Neural progenitor cell (in vitro differentiated cells): ENCODE measurements at places on chromosomes 4 and X. TPM values are rescaled to one million over a fixed set of nuclear protein-coding genes. Genes with fewer than 3 reads are reported as not detected.
A peak's percentile ranks its signal among the peaks of the same experiment; 100 is the strongest.

DNA sequence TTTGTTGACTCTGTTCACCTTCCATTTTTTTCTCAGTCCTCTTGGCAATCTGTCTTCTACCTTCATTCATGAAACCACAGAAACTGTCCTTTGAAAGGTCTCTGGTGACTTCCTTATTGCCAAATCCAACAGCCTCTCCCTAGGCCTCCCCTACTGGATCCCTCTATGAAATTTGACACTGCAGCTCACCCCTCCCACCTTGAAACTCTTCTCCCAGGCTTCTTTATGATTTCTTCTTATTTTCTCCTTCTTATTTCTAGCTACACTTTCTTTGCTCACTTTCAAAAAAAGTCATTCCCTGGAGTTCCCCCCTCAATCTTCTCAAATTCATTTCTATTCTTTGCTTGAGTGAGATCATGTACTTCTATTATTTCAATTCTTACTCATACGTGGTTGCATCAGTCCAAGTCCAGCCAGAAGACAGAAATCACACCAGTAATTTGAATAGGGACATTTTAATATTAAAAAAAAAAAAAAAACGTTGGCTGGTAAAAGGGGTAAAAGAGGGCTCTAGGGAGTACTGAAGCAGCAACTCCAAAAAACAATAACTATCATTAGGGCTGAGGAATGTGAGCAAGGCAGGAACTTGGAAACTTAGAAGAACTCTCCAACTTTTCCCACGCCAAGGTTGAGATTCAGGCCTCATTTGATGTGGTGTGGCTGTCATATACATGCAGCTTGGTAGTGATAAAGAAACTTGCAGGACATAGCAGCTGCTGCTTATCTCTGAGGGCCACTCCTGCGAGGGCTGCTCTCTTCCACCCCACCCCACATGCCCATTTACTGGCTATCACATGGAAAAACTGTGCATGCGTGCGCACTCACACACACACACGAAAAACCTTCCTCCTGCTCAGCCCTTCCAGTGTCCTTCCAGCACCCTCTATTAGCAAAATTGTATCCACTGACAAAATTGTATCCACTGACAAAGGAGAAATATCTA is 169.8 kb upstream of the GALNT7 start:
- no peak for DNase-seq

DNA sequence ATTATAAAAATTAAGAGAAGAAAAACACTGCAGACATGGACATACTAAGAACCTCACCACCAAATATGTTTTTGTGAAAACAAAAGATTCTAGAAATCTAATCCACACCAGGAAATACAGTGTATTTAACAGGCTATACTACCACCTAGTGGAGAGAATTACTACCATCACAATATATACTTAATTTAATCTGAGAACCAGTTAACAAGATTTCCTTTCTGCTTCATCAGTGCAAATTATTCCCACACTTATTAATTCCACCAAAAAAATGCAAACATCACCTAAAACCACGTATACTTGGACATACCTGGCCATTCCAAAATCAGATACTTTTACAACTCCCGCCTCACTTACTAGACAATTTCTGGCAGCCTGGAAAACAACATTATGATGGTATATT is 7.0 kb upstream of the TXK start:
- DNase-seq = peak; percentile 54

The DGAT2L6 gene
- total RNA-seq = not detected in 2 replicates

DNA sequence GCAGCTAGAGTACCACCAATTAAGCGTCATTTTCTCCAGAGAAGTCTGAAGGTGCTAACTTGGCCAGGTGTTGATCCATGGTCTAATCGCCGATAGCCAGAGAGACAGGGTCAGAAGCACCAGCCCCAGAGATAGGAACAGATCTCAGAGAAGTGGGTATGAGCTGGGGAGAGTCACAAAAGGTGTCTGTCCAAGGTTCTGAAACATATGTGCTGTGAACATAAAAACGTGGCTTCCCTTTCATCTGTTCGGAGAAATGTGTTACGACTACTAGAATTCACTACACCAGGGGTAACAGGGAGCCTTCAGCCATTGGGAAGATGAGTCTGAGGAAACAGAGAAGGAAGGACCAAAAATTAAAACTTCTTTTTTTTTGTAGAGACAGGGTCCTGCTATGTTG is 91.3 kb downstream of the FBXL5 start:
- DNase-seq = no peak

DNA sequence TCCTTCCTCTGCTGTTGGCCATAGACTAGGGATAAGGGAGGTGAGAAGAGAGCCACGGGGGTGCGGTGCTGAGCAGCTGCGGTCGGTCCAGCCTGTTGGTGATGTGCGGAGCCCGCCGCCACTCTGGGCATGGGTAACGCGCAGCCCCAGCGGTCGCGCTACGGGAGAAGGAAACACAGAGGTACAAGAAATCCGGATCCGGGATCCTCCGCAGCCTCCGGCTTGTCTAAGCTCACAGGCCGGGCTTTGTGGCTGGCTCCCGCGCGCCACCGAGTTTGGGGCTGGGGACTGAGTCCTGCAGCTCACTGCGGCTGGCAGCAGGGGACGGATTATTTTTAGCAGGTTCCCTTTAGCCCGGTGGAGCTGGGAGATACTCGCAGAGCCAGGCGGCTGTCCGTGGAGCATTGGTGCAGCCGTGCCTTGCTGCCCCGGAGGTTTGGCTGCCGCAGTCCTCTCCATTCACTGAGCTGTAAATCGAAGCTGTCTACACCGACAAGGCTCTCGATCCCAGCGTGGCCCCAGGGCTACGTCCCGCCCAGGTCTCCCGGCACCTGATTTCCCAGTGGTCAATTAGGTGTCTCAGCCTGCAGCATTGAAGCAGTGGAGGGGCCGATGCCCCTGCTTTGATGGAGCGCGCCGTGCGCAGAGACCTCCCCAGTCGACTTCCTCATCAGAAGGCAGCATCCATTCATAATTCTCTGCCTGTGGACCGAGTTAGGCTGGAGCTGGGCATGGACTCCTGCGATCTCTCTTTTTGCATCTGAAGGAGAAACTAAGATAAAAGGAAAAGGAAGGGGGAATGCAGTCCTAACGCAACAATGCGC is 81.9 kb upstream of the SCML1 start:
- DNase-seq = peak; percentile 52

The ITGB1BP2 gene
- total RNA-seq = 0.99 and 4.8 TPM in 2 replicates

GRCh38 chr4:158714937-158715336 is 8.3 kb downstream of the PPID start:
- no peak for DNase-seq

DNA sequence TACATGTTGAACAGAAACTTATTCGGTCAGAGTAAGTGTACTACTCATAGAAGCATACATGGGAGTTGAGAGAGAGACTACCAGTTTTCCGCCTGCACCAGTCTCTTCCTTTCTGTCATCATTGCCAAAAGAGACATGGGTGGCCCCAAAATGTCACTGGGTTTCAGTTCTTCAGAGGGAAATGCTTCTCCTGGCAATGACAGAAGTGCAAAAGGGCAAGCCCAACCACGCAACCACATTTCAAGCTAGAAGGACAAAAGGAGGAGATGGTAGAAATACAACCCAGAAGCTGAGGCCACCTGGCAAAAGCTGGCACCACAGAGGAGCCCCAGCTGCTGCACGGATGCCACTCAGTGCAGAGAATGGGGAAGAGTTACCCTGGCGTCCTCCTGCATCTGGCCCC is 320.1 kb downstream of the BCOR start:
- DNase-seq = no peak
